ENCODE measurements at places on chromosomes 16 and 17.

- peak; percentile 52 for DNase-seq
These were observed 41.8 kb upstream of the AMZ2 start for GRCh38 chr17:68205808-68206720.

GRCh38 chr16:71273384-71273783, 15.8 kb downstream of the CMTR2 start:
- DNase-seq: no peak

DNA sequence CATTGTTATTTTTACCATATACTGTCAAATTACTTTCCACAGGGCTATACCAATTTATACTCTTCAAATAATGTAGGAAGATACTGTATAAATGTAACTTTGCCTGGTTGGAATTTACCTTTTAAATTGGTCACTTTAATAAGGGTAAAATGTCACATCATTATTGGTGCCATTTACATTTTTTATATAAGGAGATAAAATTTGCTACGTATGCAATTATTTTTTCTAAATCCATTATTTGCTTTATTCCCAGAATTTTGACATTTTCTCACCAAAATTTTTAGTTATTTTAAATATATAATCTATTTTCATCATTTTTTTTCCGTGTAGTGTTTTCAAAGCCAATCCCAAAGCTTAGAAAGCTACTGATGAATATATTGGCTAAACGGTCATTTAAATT, 664.7 kb downstream of the KCNJ2 start:
- DNase-seq: no peak

DNA sequence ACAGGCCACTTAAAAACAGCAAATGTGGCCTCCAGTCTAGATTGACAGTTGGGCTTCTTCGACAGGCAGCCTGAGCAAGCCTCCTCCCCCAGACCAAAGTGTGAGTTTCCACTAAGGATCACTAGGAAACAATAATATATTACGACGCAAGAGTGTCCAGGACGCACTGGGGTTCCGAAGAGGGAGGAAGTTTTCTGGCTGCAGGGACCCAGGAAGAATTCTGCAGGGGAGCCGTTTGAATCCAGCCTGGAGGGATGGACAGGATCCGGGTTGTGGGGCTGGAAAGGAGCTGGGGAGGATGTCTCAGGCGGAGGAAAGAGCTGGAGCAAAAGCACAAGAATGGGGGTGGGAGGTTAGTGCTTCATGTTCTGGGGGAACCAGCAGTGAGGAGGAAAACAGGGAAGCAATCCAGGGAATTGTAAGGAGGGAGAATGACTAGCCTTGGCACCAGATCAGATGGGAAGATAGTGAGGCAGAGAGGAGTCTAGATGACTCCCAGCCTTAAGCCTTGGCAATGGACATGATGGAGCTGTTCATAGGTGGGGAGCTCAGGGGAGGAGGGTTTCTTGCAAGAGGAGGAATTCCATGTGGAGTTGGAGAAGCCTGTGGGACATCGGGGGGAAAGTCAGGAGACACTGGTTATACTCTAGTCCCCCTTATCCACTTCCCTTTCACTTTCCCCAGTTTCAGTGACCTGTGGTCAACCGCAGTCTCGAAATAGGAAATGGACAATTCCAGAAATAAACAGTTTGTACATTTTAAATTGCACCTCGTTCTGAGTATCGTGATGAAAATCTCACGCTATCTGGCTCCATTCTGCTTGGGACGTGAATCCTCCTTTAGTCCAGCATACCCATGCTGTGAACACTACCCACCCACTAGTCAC, 26.6 kb downstream of the NGFR start:
- DNase-seq: no peak

DNA sequence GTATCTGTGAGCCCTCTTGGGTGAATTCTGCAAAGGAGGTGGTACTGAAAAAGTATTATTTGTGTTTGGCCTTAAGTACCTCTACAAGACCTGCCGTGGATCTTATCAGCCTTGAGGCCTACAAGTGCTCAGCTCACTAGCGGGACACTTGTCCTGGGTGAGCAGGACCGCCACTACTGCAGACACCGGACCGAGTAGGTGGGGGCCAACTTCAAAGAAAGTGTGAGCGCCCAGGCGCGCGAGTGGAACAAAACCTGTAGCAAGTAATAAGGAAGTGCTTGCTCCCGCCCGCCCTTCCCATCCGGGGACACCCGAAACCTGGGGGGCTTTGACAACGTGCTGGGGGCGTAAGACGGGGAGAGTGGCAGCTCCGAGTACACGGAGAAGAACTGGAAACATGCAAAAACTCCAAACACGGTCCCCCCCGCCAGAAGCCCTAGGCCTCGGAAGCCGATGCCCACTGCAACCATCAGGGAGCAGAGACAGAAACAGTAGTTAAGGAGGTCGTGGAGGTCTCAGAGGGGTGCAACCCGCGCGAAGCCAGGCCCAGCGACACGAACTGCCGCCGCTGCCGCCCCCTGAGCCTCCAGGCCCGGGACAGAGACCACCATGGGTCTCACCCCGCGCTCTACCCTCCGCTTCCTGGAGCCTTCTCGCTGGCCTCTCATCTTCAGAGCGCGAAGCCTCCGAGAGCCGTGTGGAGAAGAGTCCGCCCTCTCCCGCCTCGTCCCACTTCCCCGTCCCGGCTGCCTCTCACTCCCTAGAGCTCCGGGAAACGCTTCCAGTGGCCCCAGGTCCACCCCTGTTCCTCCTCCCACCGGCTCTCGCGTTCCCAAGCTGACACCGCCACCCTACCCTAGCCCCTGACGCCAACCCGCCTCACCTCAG, 537 bp downstream of the CNOT1 start:
- peak; percentile 62 for DNase-seq
